Naive thymus-derived CD8-positive, alpha-beta T cell (primary cell): ENCODE measurements at places on chromosomes 13 and 19.

DNA sequence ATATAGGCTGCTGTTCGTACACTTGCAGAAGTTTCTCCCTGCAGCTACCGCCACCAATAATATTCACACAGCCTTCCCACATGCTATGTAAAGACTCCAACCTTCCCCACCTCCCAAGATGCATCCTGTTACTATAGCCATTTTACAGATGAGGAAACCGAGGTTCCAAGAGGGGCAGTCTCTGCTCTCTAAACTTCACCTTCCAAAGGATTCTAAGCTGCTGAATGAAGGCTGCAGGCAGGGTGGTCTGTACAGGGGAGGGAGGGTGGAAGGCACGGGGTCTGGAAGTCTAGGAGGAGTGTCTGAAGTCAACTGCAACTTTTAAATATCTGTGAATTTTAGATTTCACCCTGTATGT is 1.9 kb upstream of the NFIC start:
- no peak for DNase-seq

DNA sequence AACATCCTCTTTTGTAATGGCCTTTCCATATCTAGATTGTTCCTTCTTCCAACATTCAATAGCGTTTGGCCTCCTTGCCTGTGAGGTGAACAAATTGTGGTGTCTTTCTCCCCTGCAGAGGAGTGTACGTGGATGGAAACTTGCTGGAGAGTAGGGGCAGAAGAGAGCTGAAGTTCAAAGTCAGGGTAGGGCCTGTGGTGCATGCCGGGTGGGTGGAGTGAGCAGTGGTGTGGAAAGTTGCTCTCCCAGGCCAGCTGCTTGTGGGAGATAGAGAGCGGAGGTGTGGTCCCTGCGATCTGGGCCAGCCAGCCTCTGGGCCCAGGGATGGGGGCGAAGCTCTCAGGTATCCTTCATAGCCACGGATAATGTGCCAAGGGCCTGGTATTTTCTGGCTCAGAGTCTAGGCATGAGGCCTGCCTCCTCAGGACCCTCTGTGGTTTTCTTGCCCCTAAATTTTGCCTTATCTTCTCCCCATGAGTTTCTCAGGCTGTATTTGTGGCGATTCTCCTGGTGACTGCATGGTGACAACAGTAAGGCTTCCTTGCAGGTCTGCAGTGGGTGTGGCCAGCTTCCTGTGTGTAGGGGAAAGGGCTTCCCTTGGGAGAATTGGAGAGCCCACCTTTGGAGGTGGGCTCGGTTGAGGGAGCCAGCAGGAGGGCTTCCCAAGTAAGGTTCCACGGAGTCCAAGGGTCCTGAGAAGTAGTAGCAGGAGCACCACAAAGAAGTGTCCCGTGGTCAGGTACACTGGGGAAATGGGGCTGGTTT is 6.7 kb downstream of the RGCC start:
- DNase-seq = peak; percentile 48

- no peak for DNase-seq
These were observed 12.4 kb downstream of the DPP9 start for GRCh38 chr19:4711211-4711610.

- no peak for DNase-seq
These were observed 126.5 kb downstream of the NALCN start for GRCh38 chr13:101289764-101290163.

DNA sequence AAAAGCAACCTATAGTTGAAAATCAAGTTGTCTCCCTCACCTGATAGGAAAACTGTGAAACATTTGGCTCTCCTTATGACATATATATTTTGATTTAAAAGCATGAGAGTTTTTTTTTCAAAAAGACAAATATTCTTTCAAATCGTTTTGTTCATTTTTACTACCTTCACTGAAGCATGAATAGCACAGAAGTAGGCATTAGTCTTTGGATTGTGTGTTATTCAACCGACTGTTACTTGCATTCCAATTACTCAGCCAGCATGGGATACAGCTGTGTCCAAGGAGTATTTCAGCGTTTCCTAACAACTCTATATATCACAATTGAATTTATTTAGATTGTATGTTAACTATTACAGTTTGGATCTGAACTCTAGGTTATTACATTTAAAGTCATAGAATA is 135.2 kb downstream of the PCDH9 start:
- DNase-seq = no peak

DNA sequence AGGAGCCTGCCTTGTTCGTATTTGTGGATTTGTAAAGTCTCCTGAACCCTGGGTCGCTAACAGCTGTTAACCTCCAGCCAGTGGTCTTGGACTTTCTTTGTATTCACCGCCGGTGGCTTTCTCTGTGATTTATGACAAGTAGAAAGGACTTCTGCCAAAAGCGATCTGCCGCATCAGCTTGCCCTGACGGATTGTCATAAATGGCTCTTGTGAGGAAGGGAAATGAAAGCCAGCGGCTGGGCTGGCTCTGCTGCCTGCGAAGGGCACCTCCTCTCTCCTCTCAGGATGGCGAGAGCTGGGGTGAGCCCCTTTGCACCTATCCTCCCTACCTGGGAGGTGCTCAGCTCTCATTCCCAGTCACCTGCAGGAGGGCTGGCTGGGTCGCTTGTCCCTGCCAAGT is 25.6 kb downstream of the DHRS12 start:
- no peak for DNase-seq

GRCh38 chr19:40461669-40462221 is 3.8 kb downstream of the BLVRB start:
- no peak for DNase-seq

DNA sequence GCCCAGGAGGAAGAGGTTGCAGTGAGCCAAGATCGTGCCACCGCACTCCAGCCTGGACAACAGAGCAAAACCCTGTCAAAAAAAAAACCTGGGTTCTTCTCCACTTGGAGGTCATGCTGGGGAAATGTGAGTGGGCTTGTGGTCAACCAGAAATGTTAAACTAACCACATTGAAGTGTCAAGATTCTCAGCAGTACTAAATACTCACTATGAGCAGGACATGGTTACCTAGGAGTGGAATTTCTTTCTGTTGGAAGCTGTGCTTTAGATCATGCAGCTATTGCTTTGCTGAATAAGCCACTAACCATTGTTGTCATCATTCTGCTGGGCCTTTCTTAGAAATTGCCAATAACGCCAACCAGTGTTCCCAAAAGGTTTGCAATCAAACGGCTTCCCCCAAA is 253.3 kb upstream of the TSHZ3 start:
- no peak for DNase-seq

DNA sequence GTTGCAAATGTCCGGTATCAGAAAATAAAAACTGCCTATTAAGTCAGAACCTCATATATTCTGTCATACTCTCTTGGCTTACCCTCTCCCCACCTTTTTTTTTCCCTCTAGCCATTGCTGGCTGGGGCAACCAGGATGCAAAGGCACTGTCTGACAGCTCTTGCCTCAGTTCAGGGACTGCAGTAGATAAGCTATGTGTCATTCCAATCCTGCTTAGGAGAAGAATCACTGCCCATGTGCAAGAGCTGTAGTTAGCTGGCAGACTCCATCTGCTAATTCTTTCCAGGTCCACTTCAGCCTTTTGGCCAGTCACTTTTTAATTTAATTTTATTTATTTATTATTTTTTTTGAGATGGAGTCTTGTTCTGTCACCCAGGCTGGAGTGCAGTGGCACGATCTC is 895.6 kb upstream of the SLC10A2 start:
- DNase-seq = no peak

GRCh38 chr13:91698767-91699166 is 300.3 kb downstream of the GPC5 start:
- DNase-seq = no peak

DNA sequence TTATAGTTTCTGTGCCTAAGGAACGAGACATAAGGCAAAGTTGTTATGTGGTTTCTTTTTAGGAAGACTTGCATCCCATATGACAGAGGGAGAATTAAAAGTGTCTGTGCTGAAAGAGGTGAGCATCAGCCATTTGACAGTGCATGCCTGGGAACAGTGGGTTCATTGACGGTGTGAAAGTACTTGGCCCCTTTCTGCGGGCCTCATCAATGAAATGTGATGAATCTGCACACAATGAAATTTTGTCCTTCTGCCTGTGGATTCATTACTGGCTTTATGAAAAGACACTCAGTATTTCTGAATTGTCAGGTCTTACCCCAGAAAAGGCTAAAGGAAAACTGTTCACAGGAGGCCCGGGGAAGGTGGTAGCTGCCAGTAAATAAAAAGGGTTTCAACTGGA is 295.8 kb downstream of the FOXO1 start:
- no peak for DNase-seq

DNA sequence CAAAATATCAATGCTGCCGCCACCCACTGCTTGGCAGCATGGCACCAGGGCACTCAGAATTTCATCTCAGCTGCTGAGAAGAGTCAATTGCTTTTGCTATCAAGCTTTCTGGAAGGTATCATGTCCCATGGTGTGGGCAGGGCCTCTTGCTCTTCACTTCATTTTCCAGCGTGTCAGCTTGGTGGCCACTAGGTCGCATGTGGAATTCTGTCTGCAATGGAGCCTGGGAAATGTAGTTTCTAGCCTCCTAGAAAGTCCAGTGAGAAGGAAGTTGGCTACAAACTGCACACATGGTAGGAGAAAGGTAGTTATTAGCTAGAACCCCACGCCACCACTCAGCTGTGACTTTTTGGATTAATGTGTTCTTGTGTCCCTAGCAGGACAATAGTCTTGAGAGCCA is 105.3 kb downstream of the MYO16 start:
- DNase-seq = no peak

DNA sequence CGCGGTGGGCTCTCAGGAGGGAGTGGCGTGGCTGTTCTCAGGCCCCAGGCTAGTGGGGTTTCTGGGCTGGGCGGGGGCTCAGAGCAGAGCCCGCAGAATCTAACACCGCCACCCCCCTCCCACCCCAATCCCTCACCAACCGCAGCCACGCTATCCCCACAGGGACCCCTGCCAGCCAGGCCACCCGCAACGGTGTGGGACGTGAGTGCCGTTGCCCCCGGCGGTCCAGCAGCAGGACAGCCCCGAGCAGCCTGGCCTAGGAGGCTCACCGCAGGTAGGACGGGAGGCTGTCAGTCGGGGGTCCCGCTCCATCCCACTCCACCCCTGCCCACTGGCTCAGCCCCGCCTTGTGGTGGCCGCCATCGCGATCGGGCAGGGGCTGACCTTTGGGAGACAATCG is at the start of gene NTN5:
TSS of gene NTN5 (minus strand) at position 24 of the 400 bp plus-strand sequence. CDS start 2,031 bp downstream, outside the sequence.
- DNase-seq = no peak

DNA sequence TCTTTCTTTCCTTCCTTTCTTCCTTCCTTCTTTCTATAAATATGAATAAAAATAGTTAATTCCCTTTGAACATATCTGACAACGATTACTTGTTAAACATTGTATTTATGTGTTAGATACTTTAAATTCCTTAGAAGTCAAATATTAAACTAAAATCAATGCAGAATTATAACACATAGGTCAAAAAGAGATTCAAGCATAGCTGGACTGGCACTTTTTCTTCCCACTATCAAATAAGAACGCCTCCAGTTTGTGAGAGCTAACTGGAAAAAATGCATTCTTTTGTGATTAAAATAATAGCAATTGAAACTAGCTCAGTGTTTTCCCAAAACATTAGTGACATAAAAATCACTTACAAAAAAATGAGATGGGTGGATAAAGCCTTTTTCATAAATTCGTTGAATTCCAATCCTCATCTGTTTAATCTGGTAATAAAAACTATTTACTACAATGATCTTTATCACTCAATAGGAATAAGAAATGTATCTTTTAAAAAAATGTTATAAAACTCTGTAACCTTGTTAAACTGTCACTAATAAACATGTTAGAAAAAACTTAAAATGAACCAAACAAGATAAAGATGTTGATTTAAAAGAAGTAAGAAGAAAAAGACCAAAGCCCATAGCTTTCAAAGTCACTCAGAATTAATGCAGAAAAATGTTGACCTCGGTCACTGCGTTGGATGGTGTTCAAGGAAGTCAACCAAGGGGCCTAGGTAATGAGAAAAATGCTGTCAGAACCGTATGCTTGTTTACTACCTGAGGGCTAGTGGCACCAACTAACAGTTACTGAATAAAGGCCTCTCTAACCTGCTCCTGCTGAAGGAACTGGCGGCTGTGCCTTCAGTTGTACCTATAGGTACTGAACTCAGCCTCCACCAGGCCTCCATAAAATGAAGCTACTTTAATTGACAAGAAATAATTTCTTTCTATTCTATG is 1039.5 kb upstream of the SLC10A2 start:
- no peak for DNase-seq

- no peak for DNase-seq
These were observed 26.0 kb downstream of the FPR3 start for GRCh38 chr19:51820831-51821446.

- DNase-seq = no peak
These were observed 83.4 kb upstream of the GPR183 start for GRCh38 chr13:99390601-99391000.
